ENCODE measurements at places on chromosomes 1 and 21.

DNA sequence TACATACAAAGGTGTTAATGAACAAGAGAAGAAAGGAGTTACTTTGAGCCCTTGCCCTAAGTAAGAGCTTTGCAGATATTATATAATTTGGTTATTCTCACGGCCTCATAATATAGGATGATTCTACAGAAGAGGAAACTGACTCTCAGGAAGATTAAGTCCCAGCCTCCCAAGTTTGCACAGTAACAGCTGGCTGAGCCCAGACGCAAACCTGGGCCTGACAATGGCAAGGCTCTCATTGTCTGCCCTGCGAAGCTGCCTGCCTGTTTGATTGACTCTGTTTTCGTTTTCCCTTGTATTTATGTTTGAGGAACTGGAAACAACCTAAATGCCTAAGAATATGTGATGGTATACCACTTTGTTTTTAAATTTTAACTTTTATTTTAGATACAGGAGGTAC lies 76.2 kb upstream of the PGBD5 start:
- DNase-seq, result no peak

DNA sequence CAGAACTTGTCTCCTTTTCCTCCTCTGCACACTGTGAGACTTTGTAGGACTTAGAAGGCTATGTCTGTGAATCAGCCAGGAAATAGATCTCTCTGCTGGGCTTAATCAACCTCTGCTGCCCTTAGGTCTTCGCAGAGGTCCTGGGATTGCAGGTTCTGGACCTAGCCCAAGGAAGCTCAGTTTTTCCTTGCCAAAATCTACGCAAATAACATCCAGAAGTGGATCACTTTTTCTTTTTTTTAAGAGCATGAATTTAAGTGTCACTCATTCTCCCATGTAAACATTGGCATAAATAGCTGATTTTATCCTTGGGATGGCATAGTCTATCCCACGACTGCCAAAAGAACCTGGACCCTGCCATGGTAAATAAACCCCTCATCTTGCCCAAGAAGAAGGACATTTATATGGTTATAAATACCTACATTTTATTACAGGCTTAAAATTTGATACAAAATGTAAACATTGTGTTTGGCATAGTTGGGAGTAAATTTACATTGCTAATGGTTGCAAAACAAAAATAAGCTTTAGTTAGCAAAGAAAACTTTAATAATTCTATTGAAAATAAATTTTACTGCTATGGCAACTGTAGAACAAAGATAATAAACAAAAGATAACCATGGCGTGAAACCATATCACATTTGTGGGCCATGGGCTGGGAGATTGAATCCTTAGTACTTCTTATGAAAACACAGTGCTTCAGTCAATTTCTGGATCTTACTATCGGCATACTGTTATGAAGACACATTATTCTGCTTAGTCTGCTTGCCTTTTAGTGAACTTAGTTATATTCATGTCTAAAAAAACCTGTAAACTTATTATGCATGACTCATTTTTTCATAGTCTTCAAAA lies 24.5 kb upstream of the DISC1 start:
- DNase-seq, result no peak

- peak; percentile 69 for DNase-seq
Observed at GRCh38 chr1:43979528-43980254, 681 bp downstream of the B4GALT2 start.

DNA sequence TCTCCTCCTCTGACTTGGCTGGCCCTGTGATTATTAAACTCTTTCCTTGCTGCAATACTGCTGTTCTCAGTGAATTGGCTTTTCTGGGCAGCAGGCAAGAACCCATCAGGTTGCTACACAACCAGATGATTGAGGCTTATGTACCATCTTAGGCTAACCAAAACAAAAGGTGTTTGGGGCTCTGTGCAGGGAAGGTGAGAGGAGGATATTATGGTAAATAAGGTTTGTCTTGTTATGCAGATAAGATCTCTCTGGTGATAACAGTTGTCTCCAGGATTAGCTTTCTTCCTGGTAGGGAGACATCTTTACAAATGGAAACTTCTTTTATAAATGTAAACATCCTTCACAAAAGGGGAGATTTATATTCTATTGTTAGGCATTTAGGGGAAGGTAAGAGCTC lies 44.5 kb upstream of the GORAB start:
- no peak for DNase-seq

- no peak for DNase-seq
Observed at GRCh38 chr1:99550198-99550597, 95.7 kb upstream of the PALMD start.

DNA sequence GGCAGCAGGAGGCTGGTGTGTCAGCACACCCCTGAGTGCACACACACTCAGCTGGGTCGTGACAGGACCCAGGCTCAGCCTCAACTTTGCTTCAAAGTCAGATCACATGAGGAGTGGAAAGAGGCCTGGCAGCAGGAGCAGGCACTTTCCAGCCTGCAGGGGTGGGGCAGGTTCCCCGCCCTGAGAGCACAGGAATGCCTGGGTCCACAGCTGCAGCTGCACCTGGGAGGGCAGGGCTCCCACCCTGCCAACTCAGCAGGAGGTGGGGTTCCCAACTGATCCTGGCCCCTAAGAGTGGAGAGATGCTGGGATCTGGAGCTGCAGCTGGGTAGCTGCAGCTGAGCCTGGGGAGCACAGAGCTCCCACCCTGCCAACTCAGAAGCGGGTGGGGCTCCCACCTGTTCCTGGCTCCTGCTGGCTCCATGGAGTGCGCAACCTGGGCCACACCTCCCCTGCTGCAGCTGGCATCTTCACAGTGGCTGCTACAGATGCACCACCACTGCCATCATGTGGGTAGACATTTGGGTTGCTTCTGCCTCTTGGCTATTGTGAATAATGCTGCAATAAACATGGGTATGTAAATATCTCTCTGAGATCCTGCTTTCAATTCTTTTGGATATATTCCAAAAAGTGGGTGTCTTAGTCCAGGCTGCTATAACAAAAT lies 415.4 kb downstream of the TTLL7 start:
- DNase-seq, result no peak

GRCh38 chr1:234554698-234555311 lies 55.2 kb downstream of the IRF2BP2 start:
- no peak for DNase-seq

DNA sequence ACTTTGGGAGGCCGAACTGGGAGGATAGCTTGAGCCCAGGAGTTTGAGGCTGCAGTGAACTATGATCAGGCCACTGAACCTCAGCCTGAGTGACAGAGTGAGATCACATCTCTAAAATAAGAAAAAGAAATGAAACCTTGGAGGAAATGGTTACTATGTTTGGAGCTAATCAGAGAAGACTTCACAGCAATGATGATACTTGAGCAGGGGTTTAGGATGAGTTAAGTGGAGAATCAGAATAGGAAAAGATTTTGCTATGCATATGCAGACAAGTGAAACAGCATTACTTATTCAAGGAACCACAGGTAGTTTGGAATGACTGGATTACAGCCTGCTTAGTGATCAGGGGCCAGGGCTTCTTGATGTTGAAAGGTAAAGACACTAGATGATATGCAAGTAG lies 1.3 kb upstream of the CD5L start:
- DNase-seq, result no peak

- DNase-seq, result no peak
Observed at GRCh38 chr1:212518188-212519054, 85.7 kb downstream of the NENF start.

DNA sequence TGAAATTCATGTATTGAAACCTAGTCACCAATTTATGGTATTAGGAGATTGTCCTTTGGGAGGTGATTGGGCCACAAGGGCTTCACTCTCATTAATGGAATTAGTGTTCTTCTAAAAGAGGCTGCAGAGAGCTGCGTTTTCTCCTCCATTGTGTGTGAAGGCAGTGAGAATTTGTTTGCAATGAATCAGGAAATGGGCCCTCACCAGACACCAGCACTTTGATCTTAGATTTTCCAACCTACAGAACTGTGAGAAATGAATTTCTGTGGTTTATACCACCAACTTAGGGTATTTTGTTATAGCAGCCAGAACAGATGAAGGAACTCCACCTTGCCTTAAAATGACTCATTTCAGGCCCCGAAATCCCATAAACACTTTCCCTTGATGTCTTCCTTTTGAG lies 544.2 kb downstream of the RWDD3 start:
- no peak for DNase-seq

GRCh38 chr1:172148707-172149106 lies 271.8 kb upstream of the C1orf105 start:
- DNase-seq, result no peak

- no peak for DNase-seq
Observed at GRCh38 chr1:33762962-33763361, 100.9 kb upstream of the HMGB4 start.

DNA sequence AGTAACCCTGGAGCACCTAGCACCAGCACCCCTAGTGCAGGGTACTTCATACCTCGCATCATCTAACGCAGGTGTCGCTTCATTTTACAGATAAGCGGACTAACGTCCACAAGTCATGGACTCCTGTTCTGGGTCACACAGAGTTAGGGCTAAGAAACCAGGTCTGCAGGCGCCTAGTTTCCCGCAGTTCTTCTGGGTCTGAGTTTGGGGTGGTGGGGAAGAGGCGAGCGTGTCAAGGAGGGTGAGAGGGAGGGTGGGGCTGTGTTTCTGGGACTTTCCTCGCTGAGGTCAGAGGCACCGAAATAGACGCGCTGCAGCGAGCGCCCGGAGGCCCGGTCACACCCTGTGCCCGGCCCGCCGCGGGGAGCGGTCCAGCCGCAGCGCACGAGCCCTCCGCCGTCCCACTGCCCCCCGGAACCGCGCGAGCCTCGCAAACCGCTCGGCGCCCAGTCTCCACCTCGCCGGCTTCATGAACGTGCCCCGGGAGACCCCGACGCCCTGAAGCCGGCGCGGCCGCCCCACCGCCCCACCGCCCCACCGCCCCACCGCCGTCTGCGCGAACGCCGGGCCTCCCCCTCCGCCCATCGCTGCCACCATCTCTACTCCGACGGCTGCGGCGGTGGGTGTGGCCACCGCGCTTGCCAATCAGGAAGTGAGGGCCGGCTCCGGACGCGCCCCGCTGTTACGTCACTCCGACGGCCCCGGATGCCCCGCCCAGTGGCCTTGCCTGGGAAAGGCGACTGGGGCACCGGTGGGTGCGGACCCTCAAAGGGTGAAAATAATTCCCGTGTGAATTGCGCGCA lies 12.3 kb downstream of the IFI6 start:
- peak; percentile 90 for DNase-seq

DNA sequence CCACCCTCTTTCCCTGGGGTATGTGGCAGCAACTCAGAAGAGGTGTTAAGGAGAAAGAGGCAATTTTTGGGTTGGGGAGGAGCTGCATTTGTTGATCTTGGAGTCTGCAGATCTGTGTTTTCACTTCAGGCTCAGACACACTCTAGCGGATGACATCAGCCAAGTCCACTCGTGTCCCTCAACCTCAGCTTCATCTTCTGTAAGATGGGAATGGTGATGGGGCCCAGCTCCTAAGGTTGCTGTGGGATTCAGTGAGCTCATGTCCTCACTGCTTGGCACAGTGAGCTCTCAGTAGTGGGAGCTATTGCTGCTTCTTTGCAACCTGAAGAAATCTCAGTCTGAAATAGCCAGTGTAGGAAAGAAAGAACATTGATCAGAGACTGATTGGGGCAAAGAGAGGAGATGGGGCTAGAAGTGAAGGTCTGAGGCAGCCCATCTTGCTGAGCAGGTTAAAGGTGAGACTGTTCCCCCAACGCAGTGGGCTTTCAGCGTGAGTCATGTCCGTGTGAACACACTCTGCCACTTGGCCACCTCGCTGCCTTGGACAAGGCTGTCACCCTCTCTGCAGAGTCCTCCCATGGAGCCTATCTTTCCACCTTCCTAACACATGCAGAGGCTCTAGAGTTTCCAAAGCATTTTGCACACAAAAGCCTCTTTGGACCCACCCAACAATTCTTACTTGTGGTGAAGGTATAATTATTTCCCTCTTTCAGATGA lies 56.0 kb upstream of the CITED4 start:
- DNase-seq, result no peak

GRCh38 chr1:15886611-15887167 lies 39.2 kb downstream of the SPEN start:
- no peak for DNase-seq

GRCh38 chr1:163141556-163141955 lies 61.2 kb downstream of the RGS5 start:
- DNase-seq, result no peak

- no peak for DNase-seq
Observed at GRCh38 chr1:119909890-119910596, 13.7 kb upstream of the ADAM30 start.

GRCh38 chr1:85411567-85412305 lies 53.2 kb downstream of the DDAH1 start:
- no peak for DNase-seq

- DNase-seq, result no peak
Observed at GRCh38 chr1:167194182-167194581, 26.5 kb upstream of the POU2F1 start.

DNA sequence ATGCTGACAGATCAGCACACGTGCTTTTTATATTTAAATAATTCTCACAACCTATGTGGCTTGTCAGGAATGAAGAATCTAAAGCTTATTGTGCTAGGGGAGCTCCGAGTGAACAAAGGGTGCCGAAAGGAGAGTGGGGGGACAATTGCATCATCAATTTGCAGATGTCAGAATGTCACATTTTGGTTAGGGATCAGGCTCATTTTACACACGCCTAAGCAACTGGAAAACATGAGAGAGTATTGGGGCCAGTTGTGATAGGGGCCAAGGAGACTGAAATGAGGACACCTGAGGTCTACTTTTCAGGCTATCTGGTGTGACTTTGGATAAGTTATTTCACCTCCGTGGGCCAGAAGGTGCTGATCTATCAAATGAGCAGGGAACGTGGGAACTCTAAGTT lies 31.8 kb downstream of the RUNX1 start:
- DNase-seq, result no peak

DNA sequence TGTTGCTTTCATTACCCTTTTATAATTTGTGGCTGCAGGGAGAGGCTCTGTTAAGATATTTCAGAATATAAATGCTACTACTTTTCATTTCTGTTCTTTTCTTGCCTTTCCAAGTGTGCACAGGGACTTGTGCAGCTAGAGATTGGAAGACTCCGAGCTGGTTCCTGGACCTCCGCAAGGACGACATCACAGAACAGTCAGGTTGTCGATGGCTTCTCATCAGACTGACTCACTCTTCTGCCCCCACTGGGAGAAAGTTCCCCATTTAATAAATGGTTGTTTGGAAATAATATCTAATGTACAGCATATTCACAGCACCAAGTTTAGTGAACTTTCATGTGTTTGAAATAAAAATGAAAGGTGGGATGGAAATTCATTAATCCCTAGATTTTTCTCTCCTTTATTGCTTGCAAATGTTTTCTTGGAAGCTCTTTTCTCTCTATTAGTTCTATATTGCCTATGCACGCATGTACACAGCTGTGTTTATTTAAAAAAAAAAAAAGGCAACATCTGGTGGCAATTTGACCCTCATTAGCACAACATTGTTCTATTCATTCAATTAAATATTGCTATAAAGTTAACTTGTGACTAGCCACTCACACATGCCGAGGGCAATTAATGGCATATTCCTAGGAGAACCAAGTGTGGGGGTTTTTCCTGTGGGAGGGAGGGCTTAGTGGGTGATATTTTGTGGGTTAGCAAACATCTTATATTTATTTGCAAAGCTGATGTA lies 77.5 kb upstream of the L1TD1 start:
- no peak for DNase-seq

- no peak for DNase-seq
Observed at GRCh38 chr21:23131177-23131576, 2133.0 kb downstream of the NCAM2 start.
